ENCODE measurements at places on chromosomes 11 and 22.

- peak; percentile 53 for DNase-seq
These were observed 6.5 kb upstream of the SPON1 start for GRCh38 chr11:13955971-13956421.

DNA sequence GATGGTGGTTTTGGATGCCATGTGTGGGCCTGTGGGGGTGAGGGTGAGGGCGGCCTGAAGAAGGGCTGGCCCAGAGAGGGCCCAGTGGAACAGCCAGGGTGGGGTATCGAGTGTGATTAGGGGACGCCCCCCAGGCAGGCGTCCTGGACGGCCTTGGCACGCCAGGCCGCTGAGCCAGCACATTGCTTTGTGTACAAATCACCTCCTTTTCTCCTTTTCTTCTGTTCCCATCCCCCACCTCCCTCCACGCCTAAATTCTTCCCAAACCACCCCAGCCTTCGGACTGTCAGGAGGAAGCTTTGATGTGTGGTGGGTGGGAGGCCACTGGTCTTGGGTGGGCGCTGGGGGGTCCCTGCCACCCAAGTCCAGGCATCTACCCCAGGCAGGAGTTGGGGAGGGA is 7.8 kb upstream of the CD248 start:
- no peak for DNase-seq

- DNase-seq = no peak
These were observed 329.5 kb downstream of the MIAT start for GRCh38 chr22:26986884-26987283.

DNA sequence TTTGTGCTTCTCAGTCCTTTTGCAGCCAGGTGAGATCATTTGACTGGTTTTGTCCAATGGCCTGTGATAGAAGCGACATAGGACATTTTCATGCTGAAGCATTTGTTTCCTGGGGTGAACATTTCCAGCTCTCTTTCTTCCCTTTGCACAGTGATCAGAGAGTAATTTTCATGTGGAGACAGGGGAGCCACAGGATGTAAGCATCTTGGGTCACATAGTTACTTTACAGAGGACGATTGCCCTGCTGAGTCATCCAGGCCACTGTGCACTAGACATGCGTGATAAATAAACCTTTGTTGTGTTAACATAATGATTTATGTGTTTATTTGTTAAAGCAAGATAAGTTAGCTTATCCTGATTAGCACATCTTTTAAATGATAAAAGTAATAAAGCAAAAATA is 263.5 kb upstream of the CCDC179 start:
- DNase-seq = peak; percentile 42

DNA sequence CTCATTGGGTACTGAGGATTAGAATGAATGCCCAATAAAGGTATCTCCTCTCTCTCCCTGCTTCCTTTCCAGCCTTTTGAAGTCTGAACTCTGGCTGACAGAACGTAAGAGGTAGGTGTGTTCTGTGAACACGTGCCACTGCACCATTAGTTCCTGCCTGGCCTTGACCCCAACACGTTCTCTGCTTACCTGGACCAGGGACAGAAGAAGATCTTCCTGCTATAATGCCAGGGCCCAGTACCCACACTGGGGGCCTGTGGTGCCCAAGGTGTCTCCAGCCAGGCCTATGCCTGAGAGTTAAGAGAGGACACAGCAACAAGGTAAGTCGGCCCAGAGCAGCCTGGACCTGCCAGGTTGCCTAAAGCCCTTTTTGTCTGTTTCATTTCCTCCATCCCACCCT is 147.7 kb upstream of the TIMP3 start:
- DNase-seq = no peak

- no peak for DNase-seq
These were observed 13.7 kb downstream of the MS4A13 start for GRCh38 chr11:60528934-60529333.

DNA sequence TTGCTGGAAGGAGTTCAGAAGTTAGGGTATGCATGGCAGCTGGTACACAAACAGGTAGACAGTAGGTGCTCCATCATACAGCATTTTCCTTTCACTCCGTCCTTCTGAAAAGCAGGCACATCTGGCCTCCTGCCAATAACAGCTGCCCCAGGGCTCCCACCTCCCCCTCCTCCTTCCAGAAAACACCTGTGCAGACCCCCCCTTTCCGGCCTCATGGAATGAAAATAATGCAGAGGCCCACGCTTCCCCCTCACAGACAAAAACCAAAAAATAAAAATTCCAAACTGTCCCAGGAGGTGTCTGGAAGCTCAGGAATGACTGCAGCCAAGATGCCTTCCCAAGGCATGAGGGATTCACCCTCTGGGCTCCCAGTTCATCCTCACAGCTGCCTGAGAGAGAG is 185.5 kb downstream of the MN1 start:
- DNase-seq = no peak

DNA sequence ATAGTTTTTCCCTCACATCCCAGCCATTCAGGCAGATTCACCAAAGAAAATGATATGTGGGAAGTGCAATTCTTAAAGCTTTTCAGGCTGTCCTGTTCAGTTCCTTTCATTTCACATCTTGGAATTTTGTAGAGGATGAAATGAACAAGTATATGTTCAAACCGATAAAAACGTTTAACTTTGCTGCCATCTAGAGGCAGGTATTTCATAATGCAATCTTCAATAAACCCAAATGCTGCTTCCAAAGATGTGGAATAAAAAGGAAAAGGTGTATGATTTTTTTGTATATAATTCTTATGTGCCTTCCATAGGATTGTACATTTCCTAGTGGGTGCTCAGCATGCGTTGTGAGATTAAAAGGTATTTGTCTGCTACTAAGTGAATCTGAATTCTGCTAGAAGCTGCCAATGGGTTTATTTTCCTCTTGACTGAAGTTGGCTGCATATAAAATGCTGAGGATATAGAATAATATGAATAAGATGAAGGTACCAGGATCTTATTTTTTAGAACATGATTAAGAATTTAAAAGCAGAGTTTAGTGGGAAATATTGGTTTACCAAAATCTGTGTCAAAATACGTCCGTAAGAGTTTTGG is 199.3 kb downstream of the PGR start:
- peak; percentile 73 for DNase-seq

- DNase-seq = no peak
These were observed 310.2 kb downstream of the DLG2 start for GRCh38 chr11:85316967-85317366.

DNA sequence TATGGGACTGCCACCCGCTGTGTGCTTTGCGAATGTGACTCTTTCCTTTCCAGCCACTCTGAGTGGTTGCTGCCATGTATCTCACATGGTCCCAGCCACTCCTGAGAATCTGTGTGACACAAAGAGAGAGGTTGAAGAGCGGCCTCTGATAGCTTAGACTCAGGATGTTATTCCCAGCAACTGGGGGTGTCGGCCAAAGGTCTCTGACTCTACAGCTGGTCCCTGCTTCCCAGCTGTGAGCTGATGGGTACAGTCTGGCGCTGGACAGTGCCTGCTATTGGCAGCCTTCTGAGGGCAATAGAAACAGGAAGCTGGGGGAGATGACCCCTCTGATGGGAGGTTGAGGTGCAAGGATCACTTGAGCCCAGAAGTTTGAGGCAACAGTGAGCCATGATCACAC is 105.1 kb downstream of the RRAS2 start:
- DNase-seq = no peak

- DNase-seq = peak; percentile 58
These were observed 302.7 kb downstream of the DDX10 start for GRCh38 chr11:108967571-108967970.

- DNase-seq = peak; percentile 41
These were observed 7.3 kb upstream of the NCF4 start for GRCh38 chr22:36853407-36854099.

GRCh38 chr11:118607401-118608359 is at the start of gene PHLDB1:
Gene PHLDB1 (plus strand): TSS chr11:118607615. CDS start chr11:118613837, 6,222 bp downstream.
- DNase-seq = peak; percentile 47
